ENCODE measurements at places on chromosomes 12 and 14.

GRCh38 chr14:61616524-61617185 is 78.7 kb upstream of the HIF1A start:
- DNase-seq: peak; percentile 54

DNA sequence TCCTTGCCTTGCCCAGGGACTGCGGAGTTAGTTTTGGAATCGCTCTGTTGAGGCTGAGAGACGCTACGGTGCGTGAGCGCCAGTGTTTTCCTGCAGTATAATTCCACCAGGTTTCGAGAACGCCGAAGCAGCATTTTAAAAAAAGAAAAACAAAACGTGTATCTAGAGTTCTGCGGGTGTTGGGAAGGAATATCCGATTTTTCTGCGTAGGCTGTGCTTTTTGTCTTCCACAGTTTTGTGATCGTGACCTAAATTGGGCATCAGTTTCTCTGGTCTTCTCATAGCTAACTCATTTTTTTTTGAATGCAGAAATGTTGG is 778 bp downstream of the DNM1L start:
- no peak for DNase-seq

DNA sequence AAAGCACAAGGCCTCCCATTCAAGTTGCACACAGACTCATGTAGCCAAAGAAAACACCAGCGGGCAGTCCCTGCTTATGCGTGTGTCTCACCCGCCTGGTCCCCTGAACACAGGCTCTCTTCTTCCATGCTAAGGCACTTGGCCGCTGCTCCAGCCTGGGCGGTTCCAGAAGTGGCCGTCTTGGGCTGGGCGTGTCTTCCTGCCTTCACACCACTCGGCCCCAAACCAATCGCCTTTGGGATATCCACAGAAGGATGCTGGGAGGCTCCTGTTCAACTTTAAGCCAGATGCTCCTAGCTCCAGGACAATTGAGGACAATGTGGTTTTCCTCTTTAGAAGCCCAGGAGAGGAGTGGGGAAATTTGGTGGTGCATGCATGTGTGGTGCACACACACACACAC is 2.2 kb downstream of the SCARB1 start:
- no peak for DNase-seq

GRCh38 chr14:67532998-67533753 is at the start of gene PLEKHH1:
Gene PLEKHH1 (plus strand): TSS chr14:67533290. CDS start chr14:67541868, 8,578 bp downstream.
- DNase-seq: peak; percentile 25

DNA sequence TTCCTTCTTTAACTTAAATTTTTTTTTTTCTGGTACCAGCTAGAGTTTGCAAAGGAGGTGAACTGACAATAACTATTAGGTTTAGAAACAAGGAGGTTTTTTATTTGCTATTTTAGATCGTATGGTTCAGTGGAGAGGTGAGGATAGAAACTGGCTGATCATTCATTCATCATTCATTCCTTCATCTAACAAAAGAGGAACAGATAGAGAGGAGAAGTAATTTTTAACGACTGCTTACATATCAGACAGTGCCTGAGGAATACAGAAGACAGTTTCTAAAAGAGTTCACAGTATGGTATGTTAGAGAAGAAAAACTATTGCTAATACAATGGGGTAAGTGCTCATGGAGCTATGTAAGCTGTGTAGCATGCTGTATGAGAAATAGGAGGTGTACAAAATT is 111.1 kb downstream of the ERC1 start:
- DNase-seq: no peak
